ENCODE measurements at places on chromosomes 2 and 18.

DNA sequence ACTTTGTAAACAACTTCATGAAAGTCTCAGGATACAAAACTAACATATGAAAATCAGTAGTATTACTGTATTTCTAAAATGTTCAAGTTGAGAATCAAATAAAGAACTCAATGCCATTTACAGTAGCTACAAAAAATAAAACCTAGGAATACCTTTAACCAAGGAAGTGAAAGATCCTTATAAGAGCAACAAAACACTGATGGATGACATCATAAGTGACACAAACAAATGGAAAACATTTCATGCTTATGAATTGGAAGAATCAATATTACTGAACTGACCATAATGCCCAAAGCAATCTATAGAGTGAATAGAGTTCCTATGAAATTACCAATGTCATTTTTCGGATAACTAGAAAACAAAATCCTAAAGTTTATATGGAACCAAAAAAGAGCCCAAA, 1038.1 kb downstream of the SUCLG1 start:
- DNase-seq, result no peak

- DNase-seq, result no peak
Observed at GRCh38 chr2:9739531-9739964, 103.7 kb upstream of the TAF1B start.

GRCh38 chr2:62554440-62554839, 48.4 kb upstream of the TMEM17 start:
- no peak for DNase-seq

DNA sequence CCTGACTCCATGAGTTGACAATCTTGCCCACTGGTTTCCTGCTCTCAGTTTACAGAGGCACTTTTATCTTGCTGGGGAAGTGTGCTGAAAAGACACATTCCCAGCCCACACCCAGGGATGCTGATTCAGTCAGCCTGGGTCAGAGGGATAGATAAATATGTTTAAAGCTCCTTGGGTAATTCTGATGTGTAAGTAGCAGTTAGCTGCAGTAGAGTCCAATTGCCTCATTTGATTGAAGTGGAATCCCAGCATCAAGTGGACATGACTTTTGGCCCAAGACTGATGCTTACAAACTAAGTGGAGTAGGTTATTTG, 29.4 kb downstream of the PSD4 start:
- DNase-seq, result no peak

GRCh38 chr2:70104231-70105111, 17.2 kb downstream of the PCBP1 start:
- no peak for DNase-seq

DNA sequence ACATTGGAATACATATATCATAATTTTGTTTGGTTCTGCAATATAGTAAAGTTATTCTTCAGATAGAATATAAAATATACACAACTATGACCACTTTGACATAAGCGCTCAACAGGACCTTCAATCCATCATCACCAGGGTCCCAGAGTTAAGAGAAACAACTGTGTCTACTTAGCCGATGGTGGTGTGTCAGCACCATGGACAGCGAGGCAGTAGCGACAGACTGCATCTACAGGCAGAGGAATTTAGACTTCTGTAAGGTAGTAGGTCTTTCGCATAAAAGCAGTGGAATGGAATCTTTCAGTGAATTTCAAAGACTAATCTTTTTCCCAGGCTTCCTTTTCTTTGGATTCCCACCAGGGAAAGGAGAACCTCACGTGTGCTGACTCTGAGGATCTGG, 20.5 kb upstream of the LRPPRC start:
- no peak for DNase-seq

GRCh38 chr2:210955591-210955990, 399.2 kb downstream of the CPS1 start:
- no peak for DNase-seq

Measured in NCI-H2171 (cell line).